Stimulated activated CD4-positive, alpha-beta T cell treated with anti-CD3 and anti-CD28 coated beads, Interleukin-1b, Interleukin-23, amount 100 ng/mL, for 24 hours (primary cell): ENCODE measurements at places on chromosomes 12 and 14.
A peak's percentile ranks its signal among the peaks of the same experiment; 100 is the strongest.

DNA sequence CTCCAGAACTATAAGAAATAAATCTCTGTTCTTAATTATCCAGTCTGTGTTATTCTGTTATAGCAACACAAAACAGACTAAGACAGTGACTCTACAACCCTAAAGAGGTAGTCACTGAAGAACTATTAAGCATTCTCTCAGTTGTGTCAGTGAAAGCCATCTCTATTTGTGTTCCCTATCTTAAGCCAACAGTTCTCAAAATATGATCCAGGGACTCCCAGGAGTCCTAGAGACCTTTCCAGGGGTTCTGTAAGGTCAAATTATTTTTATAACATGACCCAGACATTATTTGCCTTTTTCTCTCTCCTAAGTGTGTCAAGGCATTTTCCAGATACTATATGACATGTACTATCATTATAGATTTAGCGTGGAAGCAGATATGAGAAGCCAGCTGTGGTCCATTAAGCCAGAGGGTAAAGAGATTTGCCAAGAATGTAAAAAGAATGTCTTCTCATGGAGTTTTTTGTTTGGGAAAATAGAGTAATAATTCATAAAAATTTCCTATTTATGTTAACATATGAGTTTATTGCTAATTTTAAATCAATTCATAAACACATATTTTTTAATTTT is 315.8 kb downstream of the RGS6 start:
- DNase-seq = no peak

- no peak for DNase-seq
These were observed 155.4 kb downstream of the TMX1 start for GRCh38 chr14:51395361-51395849.

GRCh38 chr12:50747817-50748216 is 16.1 kb upstream of the ATF1 start:
- DNase-seq = no peak

DNA sequence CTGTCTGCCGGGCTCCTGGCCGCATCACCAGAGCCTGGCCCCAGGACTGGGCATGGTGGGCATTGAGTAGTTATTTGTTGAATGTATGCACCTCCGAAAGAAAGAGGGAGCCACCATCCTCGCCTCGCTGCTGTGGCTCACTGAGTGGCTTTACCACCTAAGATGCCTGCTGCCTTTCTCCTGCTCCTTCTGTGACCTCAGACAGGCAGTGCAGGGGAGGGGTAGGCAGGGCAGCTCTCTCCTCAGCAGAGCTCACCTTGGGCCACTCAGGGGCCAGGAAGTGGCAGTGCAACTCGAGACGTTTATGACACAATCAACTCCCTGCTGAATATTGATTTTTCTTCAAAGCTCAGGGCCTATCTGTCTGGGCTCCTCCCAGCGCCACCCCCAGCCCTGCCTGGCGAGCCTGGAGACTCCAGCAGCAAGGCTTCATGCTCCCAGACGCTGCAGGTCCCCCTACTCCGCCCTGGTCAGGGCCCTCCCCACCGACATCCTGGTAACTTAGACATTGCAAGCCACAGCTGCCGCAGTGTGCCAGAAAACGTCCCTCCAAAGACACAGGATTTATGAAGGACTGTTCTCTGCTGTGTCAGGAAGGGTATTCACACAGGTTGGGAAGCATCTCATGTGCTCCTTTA is 84.3 kb upstream of the DIO3 start:
- DNase-seq = no peak

- no peak for DNase-seq
These were observed 62.8 kb downstream of the ANO4 start for GRCh38 chr12:100857418-100857817.

- DNase-seq = no peak
These were observed 36.6 kb downstream of the CCNK start for GRCh38 chr14:99517643-99518381.

- no peak for DNase-seq
These were observed 61.5 kb upstream of the PTGR2 start for GRCh38 chr14:73789989-73790581.

GRCh38 chr14:69612014-69612782 is 802 bp downstream of the SUSD6 start:
- no peak for DNase-seq

DNA sequence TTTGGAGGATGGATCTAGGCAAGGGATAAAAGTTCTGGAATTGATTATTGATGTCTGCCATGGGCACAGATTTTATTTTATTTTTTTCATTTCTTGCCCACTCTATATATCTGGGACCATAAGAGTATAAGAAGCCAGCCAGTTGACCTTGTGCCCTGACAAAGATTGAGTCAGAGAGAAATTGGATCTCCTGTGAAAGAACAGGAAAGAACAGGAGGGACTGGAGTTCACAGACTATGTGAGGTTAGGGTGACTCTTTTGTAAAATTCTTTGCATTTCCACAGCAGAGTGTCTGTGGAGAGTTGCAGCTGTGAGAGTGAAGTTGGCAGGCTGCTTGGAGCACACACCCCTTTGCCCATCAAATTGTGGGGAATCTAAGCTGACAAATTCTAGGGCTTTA is 358.4 kb upstream of the TBX3 start:
- DNase-seq = no peak

- peak; percentile 33 for DNase-seq
These were observed 37.5 kb downstream of the CHST11 start for GRCh38 chr12:104494137-104494792.

GRCh38 chr14:50039734-50040400 is 76.5 kb downstream of the VCPKMT start:
- DNase-seq = no peak

GRCh38 chr12:9888665-9889273 is 7.5 kb downstream of the KLRF2 start:
- no peak for DNase-seq

GRCh38 chr14:23816371-23816770 is 137.2 kb upstream of the DHRS4 start:
- no peak for DNase-seq

- no peak for DNase-seq
These were observed 57.0 kb upstream of the DIO3 start for GRCh38 chr14:101504096-101504948.

- no peak for DNase-seq
These were observed 242.8 kb downstream of the ATP23 start for GRCh38 chr12:58184212-58184611.

- peak; percentile 11 for DNase-seq
These were observed at the start of gene LGALS3 for GRCh38 chr14:55129086-55129427. Gene LGALS3, plus strand, starts transcription at chr14:55129252. Its CDS starts 8,122 bp downstream, at chr14:55137374.

GRCh38 chr14:55071870-55072640 is 20.6 kb downstream of the MAPK1IP1L start:
- no peak for DNase-seq

DNA sequence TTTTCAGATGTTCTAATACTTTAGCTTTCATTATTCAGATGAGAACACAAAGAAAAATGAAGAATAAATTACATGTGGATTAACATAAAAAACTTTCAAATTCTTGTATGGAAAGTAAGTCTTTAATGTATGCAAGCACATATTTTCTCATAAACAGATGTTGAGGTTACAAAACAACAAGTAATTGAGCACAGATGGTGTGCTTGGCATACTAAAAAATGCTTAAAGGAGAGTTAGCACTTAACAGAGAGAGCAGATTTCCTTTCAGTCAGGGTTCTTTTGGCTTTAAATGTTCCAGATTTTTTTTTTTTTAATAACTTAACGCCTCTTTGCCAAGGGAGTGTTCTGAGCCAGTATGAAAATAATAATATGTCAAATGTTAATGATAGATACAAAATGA is 96.0 kb downstream of the RASSF9 start:
- no peak for DNase-seq

GRCh38 chr12:102757154-102757881 is 159.7 kb downstream of the PAH start:
- no peak for DNase-seq

- no peak for DNase-seq
These were observed 742.2 kb downstream of the SLC16A7 start for GRCh38 chr12:60337839-60338549.

DNA sequence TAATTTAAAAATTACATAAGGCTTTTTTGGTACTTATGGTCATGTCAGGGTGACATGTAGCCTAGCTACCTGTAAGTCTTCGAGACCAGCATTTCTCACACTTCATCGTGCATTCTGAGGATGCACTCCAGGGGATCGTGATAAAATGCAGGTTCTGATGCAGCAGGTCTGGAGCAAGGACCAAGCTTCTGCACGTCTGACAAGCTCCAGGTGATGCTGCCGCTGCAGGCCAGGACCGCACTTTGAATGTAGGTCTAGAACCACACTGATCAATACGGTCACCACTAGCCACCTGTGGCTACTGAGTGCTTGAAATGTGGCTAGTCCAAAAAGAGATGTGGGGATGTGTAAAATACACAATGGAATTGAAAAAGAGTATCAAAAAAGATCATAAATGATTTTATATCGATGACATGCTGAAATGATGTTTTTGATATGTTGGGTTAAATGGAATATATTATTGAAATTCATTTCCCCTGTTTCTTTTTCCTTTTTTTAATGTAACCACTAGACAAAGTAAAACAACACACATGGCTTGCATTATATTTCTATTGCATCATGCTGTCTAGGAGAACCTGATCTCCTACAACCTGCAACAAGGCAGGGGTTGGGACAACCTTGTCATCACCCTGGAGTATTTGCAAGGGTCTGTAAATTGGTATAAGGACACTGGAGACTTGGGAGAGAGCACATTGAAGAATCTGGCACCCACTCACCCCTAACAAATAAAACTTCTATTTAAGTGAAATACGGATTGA is 142.4 kb downstream of the DPF3 start:
- DNase-seq = no peak

GRCh38 chr12:12902036-12902435 is 10.7 kb downstream of the GPRC5A start:
- DNase-seq = no peak

- no peak for DNase-seq
These were observed 2.4 kb upstream of the OR4K5 start for GRCh38 chr14:19917955-19918518.

DNA sequence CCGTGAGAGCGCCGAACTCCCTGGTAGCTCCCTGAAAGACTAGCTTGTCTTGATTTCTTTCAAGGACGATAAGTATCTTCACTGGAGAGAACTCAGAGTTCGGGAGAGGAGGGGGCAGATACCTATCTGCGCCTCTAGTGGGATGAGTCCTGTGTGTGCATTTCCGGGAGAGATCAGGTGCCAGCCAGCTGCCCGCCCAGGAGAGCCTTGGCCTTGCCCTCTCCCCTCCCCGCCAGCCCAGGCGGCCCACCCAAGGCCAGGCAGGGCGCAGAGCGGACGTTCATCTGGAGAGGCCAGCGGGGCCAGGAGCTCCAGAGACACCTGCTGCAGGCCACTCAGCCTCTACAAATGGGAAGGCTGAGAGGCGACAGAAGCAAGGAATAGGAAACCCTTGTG is 1.0 kb downstream of the CD9 start:
- DNase-seq = no peak

DNA sequence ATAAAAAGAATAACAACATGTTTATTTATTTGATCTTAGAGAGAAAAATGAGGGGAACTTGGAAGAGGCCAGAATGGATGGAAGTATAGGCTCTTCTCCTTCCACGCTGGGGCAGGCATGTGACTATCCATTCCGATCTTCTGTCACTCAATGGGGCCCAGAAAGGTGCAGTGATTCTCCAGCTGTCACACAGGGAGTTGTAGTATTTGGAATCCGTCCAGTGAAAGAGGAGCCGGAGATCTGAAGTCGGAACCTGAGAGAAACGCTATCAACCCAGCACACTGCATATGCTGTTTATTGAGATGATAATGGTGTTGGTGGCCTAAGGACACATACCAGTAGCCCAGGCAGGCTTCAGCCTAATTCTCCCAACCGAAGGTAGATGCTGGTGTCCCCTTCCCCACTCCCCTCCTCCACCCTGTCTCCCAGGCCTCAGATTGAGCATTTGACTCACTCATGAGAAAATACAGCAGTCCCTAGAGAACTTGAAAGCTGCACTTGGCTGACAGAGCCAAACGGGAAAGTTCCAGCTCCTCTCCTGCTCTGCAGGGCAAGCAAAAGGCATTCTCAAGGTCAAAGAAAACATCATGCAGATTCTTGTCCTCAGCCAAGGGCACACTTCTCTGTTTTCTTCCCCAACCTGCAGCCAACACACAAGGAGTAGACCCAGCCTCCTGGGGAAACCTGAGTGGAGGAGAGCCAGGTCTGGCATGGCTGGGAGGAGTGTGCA is 100.4 kb downstream of the IRF2BPL start:
- no peak for DNase-seq

DNA sequence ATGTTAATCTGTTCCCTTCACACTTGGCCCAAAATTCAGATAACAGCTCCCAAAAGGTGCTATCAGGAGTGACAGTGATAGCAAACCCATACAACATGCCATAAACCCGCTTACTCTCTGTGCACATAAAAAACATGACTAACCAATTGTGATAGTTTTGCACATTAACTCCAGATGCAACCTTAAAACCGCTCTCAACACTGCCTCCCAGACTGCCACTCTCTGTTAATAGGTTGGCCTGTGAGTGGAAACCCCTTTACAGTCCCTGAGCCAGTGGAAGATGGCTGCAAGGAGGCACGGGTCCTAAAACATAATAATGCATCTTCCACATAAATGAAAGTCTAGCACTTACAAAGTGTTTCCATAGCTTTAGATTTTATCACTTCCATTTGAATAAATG is 12.0 kb upstream of the TMTC1 start:
- DNase-seq = no peak

DNA sequence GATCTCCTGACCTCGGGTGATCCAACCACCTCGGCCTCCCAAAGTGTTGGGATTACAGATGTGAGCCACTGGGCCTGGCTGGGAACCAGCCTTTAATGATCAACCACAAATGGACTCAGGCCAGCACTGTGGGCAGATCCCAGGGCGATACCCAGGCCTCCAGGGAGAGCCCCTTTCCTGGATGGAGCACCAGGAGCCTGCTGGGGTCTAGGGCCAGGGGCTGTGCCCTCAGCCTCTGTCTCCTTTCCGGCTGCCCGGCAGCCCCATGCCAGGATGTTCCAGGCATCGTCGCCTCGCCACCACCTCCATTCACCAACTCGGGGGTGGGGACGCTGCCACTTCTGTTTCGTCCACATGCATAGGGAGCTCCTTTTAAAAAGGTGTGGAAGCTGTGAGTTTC is 2.3 kb downstream of the ADGRD1 start:
- no peak for DNase-seq

GRCh38 chr12:40552868-40553267 is 139.4 kb upstream of the CNTN1 start:
- no peak for DNase-seq
